Activated CD4-positive, alpha-beta T cell treated with anti-CD3 and anti-CD28 coated beads, Interleukin-2, amount 50 U/mL, for 1 hour (primary cell): ENCODE measurements at places on chromosomes 3 and 15.

DNA sequence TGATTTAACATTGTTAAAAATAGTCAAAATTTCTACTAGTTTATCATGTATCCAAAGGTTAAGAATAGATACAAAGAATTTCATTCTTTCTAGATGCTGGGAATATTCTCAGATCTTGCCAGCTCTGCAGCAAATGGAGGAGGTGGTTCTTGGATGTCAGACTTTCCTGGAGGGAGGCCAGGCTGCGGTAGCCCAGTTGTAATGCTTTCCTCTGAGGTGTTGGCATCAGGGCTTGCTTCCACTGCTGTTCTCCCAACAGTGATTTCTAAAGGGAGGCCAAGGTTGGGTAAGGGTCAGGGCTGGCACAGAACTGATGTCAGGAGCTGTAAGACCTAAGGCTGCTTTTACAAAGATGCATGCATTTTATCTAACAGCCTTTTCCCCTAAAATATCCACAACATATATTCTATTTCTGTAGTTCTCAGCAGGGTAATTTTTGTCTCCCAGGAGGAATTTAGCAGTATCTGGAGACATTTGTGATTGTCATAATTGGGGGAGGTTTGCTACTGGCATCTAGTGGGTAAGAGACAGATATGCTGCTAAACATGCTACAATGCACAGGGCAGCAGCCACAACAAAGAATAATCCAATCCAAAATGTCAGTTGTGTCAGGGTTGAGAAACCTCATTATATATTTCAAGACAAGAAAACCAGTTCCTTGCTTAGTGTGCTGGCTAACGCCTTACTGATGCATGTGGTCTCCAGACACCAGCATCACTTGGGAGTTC is 42.0 kb upstream of the SPTSSB start:
- DNase-seq, result no peak

- DNase-seq, result no peak
These were observed 22.2 kb upstream of the MAGEF1 start for GRCh38 chr3:184733971-184734608.

GRCh38 chr15:79641841-79642240 is 209.7 kb downstream of the MINAR1 start:
- no peak for DNase-seq

DNA sequence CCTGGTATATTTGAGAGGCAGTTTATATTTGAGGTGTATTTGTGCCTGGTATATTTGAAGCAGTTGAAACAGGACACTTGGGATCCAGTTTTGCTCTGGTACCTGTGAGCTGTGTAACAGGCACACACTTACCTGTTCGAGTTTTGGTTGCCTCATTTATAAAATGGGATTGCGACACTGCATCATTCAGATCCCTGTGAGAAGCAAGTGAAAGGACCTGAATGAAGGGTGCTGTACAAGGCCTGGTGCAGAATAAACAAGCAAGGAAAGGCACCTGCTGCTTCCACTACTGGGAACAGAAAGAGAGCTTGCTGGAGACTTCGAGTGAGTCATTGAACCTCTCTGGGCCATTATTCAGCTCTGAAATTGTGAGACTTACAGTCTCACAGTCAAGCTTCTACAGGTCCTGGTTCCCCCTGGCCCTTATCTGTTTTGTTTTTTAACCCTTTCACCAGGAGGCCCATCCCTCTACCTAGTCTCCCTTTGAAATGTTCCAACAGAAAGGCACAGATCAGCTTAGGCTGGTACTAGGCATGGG is 11.5 kb downstream of the FETUB start:
- no peak for DNase-seq

- no peak for DNase-seq
These were observed 19.1 kb upstream of the KLF13 start for GRCh38 chr15:31307270-31308184.

- no peak for DNase-seq
These were observed 46.8 kb downstream of the PXYLP1 start for GRCh38 chr3:141278196-141279076.

DNA sequence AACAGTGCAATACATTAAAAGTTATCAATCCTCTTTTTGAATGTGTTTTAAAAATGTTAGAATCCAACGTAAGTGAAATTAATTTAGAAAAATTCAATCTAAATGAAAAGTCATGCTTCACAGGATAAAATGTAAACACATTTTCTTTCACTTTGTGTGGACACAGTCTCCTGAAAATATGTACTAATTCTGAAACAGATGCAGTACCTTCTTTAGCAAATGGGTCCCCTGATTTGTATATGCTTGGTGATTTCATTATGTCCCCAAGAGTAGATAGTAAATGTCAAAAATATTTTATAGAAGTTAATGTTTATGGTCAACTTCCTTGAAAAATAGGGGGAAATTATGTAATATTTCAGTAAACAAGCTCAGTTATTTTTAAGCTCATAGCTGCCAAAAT is 28.9 kb downstream of the FOXP1 start:
- DNase-seq, result no peak

GRCh38 chr3:37386627-37387230 is 212.3 kb upstream of the LRRFIP2 start:
- no peak for DNase-seq

DNA sequence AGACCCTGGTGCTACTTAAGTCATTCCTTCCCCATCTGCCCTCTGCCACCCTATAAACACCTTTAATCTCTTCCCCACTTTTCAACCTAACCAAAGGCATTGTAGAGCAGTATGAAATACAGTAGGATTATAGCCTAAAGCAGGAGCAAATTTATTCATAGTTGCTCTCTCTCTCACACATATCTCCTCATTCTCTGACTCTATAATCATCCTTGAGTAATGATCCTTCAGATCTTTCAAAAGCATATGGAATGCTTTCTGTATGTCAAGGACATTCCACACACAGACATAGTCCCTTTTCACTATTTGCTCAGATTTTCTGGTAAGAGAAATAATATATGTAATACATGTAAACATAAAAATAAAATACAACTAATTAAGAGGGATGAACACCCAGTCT is 54.1 kb downstream of the TRPC1 start:
- no peak for DNase-seq

GRCh38 chr3:8990266-8991215 is 27.3 kb upstream of the RAD18 start:
- DNase-seq, result no peak

DNA sequence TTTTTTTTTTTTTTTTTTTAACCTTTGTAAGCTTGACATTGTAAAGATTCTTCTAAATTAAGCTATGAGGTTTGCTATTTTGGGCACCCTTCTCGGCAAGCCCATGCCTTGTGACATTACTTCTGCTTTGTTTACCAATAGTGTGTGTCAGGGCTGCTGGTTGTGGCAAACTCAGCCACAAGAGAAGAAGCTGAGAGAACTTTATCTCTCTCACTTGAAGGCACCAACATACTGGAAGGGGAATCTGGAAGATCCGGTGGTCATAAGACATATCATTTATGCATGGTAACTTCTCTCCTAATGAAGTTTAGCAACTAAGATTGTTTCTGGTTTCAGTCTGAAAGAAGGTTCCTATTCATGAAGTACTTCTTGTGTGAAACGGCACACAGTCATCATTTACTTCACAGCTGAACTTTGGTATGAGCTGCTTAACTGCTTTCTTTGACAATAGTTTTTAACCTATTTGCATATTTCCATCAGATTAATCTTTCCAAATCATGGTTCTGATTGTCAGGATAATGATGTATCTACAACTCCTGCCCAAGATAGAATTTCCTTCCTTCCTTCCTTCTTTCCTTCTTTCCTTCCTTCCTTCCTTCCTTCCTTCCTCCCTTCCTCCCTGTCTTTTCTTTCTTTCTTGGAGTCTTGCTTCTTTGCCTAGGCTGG is 189.3 kb downstream of the NFKBIZ start:
- no peak for DNase-seq

- no peak for DNase-seq
These were observed 51.1 kb downstream of the RARB start for GRCh38 chr3:25478964-25479726.

- no peak for DNase-seq
These were observed 229.8 kb downstream of the LRTM1 start for GRCh38 chr3:54698054-54698453.

- DNase-seq, result no peak
These were observed 455.3 kb upstream of the PDZRN3 start for GRCh38 chr3:74080056-74080461.

DNA sequence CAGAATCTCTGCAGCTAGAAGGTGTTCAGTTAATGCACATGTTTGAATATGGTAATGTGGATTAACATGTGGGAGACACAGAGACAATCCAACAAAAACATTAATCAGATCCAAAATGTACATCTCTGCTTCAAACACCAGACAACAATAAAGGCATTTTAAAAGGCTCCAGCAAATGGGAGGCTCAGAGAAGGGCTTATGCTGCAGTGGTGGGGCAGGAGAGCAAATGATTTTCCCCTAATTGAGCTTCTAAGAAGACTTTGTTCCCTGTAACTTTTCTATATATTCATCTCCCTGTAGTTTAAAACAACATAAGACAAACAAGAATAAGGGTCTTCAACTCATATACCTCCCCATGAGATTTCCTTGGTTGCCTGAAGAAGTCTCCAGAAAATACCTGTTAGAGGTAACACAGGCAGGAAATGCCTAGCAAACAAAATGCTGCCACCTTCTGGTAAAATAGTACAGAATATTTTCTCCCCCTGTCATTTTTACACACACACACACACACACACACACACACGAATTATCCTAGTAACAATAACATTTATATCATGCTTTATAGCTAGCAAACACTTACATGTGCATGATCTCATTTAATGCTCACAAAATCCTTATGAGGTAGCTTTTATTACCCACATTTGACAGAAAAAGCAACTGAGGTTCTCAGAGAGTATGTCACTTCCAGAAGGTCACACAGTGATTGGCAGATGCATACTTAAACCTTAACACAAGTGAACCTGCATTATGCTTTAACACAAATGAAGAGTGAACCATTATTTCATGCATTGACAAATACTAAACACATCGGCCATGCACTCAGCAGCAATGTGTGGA is 123.4 kb upstream of the MB21D2 start:
- DNase-seq, result no peak

DNA sequence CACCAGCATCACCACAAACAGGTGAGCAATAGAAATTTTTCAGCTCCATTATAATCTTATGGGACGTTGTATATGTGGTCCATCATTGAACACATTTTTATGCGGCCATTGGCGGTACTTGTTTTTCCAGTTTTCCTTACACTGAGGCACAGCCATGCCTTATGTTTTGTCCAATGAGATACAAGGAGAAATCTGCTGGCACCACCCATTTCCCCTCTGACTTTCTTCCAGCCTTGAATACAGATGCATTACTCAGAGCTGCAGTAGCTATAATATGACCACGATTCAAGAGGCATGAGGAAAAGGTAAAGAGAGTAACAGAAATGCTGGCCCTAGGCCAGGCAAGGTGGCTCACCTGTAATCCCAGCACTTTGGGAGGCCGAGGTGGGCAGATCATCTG is 9.0 kb upstream of the PIK3R4 start:
- no peak for DNase-seq

GRCh38 chr3:60979461-60980341 is 271.6 kb downstream of the FHIT start:
- no peak for DNase-seq

DNA sequence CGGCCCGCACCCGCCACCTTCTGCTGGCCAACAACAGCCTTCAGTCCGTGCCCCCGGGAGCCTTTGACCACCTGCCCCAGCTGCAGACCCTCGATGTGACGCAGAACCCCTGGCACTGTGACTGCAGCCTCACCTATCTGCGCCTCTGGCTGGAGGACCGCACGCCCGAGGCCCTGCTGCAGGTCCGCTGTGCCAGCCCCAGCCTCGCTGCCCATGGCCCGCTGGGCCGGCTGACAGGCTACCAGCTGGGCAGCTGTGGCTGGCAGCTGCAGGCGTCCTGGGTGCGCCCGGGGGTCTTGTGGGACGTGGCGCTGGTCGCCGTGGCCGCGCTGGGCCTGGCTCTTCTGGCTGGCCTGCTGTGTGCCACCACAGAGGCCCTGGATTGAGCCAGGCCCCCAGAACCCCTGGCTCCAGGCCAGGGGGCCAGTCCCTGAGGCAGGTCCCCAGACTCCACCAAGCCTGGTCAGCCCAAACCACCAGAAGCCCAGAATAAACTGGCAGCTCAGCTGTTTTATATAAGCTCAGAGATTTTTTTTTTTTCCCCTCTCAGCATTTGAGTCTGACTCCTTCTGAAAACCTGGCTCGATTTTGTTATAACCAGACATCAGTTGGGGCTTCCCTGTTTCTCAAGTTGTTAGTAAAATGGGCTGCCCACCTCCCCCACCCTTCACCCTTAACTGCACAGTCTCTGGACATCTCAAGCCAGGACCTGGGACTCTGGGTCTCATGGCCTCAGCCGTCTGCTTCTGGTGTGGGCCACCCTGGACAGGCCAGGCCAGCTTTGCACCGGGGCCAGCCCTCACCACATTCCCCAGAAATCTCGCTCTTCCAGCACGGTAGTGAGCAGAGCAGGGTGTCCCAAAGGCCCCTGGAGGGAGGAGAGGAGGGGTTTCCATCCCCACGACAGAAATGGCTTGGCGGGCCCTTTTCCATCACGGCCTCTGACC is 1.6 kb downstream of the GP9 start:
- DNase-seq, result no peak

GRCh38 chr3:54264050-54264449 is 141.7 kb downstream of the CACNA2D3 start:
- DNase-seq, result no peak

- DNase-seq, result no peak
These were observed 173.7 kb downstream of the FHIT start for GRCh38 chr3:61077551-61077950.

GRCh38 chr3:52372822-52373504 is 56.8 kb downstream of the DNAH1 start:
- peak; percentile 7 for DNase-seq

DNA sequence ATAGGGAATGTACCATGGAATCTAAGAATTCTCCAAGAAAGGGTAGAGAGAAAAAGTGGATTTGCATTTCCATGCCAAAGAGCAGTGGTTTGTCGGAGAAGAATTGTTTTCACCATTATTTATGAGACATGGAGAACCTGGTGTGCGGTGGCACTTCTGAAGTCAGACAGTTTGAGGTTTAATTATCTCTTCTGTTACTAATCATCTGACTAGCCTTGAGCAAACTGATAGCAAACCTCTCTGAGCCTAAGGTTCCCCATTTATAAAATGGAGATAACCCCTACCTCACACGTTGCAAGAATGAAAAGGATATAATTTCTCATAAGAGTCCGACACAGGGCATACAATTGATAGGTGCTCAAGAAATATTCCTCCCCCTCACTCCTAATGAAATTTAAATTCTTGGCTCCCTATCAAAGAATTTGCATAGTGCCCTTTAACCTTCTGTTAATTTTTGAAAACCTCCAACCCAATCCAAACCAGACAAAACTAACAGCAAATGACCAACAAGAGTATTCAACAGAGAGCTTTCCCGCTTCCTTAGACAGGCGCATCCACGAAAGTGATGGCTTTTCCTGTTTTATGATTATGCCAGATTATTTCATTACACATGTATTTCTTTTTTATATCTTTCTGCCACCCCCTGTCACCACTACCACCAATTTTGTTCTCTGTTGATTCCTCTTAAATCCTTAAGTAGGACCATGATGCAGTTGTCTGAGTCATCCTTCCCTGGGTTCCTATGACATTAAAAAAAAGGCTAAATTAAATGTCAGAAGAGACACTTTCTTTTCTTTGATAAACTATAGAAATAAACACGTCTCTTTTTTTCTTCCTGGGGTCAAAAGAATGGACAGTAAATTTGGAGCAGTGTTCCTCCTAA is 28.5 kb downstream of the TMEM212 start:
- DNase-seq, result no peak
